ENCODE measurements at places on chromosomes 11 and 22.

- no peak for DNase-seq
Measured at GRCh38 chr22:44549701-44550100, 51.7 kb upstream of the RTL6 start.

GRCh38 chr22:28607795-28608194 lies 71.8 kb downstream of the TTC28 start:
- no peak for DNase-seq

DNA sequence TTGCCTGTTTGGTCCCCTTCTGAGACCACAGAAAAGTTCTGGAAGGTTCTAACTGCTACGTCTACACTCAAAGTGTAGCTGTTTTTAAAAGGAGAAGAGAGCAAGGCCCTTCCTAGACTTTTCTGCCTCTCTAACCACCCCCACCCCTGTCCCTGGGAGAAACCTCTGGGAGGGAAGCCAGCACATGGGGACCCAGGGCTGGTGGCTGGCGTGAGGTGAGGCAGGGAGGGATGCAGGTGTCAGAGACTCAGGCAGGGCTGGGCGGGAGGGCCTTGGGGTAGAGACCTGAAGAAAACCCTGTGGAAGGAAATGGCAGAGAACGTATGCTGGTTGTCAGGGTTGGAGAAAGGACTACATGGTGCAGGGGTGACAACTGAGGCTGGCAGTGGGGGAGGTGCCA lies 26.7 kb downstream of the ARRB1 start:
- DNase-seq, result no peak

GRCh38 chr11:15884141-15884540 lies 472.2 kb downstream of the SOX6 start:
- DNase-seq, result no peak

DNA sequence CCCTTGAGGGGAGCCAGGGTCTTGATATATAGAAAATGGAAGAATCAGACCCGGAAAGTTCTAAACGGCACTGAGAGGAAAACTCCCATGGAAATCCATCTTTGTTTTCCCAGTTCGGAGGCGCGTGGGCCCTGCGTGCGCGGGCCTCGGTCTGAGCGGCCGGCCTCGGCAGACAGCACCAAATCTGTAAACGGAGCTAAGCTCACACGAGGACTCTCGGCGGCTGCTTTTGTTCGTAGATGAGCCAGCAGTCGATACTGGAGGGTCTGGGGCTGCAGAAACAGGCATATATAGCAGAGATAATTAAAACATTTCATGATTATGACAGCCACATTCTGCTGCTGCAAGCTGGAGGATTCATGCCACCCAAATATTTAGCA lies 68.5 kb upstream of the PPARA start:
- no peak for DNase-seq

DNA sequence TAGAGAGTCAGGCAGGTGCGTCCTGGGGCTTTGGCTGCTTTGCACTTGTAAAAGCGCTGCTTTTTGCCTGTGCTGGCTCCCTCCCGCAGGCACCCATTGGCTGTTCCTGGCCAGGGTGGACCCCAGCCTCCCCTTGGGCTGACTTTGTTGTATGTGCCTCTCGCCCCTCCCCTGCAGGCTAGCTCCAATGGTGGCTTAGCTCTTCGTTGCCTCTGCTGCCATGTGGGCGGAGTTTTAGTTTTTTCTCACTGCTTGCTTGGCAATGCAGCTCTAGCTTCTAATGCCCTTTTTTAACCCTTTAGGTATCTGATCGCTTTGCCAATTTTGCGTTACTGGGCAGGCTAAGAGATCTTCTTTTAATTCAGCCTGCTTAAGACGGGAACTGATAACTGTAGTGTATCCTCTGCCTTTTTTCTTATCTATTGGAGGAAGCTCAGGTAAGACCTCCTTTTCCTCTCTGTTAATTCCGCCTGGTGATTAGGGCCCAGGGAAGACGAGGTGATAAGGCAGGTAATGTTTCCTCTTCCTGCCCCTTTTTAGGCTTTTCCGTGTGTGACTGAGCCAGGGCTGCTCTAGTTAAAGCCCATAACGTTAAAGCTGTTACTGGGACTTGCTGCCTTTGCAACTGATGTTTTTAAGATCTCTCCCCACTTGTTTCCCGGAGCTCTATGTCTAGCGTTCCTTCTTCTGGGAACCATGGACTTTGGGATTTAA lies 11.7 kb upstream of the GLYATL1 start:
- no peak for DNase-seq

DNA sequence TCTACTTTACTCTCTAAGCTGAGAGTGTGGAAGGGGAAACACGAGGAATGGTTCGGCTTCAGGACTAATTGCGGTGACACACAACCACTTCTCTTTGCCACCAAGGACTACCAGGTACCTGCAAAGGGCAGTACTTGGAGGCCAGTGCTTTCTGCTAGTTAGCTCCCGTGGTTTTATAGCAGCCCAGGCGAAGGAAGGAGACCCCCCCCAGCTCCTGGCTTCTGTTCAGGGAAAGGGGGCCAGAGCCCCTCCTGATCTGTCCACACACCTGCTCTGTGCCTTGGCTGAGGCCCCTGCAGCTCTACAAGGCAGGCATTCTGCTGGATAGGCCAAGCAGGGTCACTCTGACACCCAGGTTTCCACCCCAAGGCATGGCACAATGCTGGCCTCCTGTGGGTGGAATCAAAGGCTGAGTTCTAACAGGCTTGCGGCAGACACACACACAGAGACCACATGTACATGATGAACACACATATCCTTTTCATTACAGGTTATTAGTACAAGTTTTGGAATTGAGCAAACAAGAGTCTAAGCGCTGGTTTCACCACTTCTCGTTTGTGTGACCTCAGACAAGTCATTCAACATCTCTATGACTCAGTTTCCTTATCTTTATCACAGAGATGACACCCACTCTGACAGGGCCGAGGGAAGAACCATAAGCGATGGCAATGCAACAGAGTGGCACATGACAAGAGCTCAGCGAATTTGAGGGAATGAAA lies 7.5 kb downstream of the SERPIND1 start:
- DNase-seq, result no peak
